Activated T-helper 1 cell treated with anti-CD3 and anti-CD28 coated beads, Interleukin-12 subunit alpha, Interleukin-12 subunit beta, Interleukin-2, Interleukin-4 antibody, amounts not matched to agents 30 ng/mL and 10 ng/mL and 1 ng/mL, durations not matched to agents 14 hours and 24 hours and 36 hours (primary cell): ENCODE measurements at places on chromosomes 16 and 17.

- no peaks in the 10 kb centered on the region for H3K4me1 ChIP-seq
- H3K4me3 ChIP-seq = no peak overlapping the region
- DNase-seq = no peak
- no peaks in the 10 kb centered on the region for H3K27me3 ChIP-seq
Observed at GRCh38 chr17:54521137-54521536, 379.5 kb upstream of the TOM1L1 start.

DNA sequence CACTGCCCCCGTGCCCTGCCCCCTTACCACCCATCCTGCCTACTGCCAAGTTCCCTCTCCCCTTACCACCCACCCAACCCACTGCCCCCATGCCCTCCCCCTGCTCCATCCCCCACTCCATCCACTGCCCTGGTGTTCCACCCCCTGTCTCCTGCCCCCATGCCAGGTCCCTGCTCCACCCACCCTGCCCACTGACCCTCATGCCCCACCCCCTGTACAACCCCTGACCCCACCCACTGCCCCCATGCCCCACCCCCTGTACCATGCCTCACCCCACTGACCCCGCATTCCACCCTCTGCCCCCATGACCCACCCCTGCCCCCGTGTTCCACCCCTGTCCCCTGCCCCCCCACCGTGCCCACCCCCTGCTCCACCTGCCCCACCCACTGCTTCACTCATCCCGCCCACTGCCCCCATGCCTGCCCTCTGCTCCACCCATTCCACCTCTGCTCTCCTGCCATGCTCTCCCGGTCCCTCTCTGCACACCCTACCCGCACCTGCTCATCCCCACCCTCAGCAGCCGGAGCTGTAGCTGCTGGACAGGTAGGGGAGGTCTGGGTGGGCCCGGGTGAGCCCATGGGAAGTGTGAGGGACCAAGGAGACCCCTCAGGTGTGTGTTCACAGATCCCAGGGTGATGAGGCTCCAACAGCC, 7.4 kb upstream of the FN3KRP start:
- DNase-seq = no peak
- H3K4me1 ChIP-seq = no peaks in the 10 kb centered on the region
- no peak overlapping the region for H3K4me3 ChIP-seq
- no peak overlapping the region for H3K27ac ChIP-seq
- H3K27me3 ChIP-seq = no peaks in the 10 kb centered on the region
- no peaks in the 10 kb centered on the region for H3K36me3 ChIP-seq

DNA sequence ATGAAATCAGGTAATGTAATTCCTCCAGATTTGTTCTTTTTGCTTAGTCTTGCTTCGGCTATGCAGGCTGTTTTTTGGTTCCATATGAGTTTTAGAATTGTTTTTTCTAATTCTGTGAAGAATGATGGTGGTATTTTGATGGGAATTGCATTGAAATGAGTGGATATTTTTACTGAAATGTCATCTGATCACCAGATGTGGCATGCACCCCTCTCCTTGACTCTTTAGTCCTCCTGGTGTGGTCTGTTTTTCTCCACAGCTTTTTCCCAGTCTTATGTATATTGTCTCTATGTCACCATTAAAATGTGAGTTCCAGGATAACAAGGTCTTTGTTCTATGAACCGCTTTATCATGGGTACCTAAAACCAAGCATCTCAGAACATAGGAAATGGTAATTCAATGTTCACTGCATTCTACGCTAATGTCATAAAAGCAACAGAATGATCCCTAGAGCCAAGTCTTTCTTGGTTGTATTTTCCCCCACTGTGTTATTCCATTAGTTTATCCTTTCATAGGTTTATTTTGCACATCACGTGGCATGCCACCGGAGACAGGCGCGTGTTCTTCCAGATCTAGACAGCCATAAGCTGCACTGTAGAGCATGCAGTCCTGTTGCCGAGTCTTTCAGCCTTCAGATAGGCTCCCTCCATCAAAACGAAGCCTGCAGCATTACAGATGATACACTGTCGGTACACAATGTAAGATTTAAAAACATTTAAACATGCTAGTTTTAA, 172.5 kb downstream of the RPTOR start:
- no peaks in the 10 kb centered on the region for H3K27me3 ChIP-seq
- H3K36me3 ChIP-seq = peaks cover 26% of the 10 kb centered on the region
- DNase-seq = no peak
- H3K4me1 ChIP-seq = peaks cover 62% of the 10 kb centered on the region
- no peak overlapping the region for H3K27ac ChIP-seq
- H3K4me3 ChIP-seq = no peak overlapping the region

GRCh38 chr17:73943416-73944110, 259.9 kb upstream of the RPL38 start:
- no peak for DNase-seq
- no peak overlapping the region for H3K27ac ChIP-seq
- H3K4me1 ChIP-seq = no peaks in the 10 kb centered on the region
- no peaks in the 10 kb centered on the region for H3K36me3 ChIP-seq
- H3K4me3 ChIP-seq = no peak overlapping the region
- no peaks in the 10 kb centered on the region for H3K27me3 ChIP-seq

DNA sequence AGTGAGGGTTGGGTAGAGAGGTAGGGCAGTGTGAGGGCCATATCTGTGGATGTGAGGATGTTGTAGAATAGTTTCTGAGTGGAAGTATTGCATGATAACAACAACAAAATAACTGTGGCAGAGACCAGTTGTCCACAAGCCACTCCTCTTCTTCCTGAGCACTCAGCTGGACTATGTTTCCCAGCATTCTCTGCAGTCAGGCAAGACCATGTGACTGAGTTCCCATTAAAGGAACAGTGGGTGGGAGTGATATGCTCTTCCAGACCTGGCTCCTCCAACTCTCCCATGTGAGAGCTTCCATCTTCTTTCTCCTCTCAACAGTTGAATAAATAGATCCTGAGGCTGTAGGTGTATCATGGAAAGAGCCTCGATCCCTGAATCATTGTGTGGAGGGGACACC, 272.4 kb downstream of the CBLN1 start:
- no peak for DNase-seq
- no peak overlapping the region for H3K4me3 ChIP-seq
- no peaks in the 10 kb centered on the region for H3K4me1 ChIP-seq

DNA sequence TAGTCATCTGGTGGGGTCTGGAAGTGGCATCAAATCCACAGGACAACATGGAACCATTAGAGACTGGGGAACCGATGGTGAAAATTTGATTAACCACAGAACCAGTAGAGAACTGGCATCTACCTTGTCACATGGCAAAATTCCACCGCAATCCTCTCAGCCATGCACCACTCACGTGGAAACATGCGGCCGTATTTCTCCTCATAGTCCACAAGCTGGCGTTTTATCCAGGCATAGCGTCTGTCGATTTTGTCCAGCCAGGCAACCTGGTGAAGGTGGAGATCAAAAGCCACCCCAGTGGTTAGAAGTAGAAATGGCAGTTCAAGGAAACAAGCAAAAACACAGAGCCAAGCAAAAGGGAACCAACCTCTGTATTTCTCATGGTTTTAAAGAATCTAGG, 87.6 kb downstream of the VPS53 start:
- peaks cover 37% of the 10 kb centered on the region for H3K36me3 ChIP-seq
- H3K4me1 ChIP-seq = peaks cover 17% of the 10 kb centered on the region
- H3K4me3 ChIP-seq = no peak overlapping the region
- H3K27me3 ChIP-seq = no peaks in the 10 kb centered on the region
- H3K27ac ChIP-seq = no peak overlapping the region
- DNase-seq = no peak

- no peak overlapping the region for H3K27ac ChIP-seq
- no peak for DNase-seq
- no peaks in the 10 kb centered on the region for H3K27me3 ChIP-seq
- H3K36me3 ChIP-seq = no peaks in the 10 kb centered on the region
- no peak overlapping the region for H3K4me3 ChIP-seq
Observed at GRCh38 chr17:69639096-69639495, 224.6 kb downstream of the MAP2K6 start.

DNA sequence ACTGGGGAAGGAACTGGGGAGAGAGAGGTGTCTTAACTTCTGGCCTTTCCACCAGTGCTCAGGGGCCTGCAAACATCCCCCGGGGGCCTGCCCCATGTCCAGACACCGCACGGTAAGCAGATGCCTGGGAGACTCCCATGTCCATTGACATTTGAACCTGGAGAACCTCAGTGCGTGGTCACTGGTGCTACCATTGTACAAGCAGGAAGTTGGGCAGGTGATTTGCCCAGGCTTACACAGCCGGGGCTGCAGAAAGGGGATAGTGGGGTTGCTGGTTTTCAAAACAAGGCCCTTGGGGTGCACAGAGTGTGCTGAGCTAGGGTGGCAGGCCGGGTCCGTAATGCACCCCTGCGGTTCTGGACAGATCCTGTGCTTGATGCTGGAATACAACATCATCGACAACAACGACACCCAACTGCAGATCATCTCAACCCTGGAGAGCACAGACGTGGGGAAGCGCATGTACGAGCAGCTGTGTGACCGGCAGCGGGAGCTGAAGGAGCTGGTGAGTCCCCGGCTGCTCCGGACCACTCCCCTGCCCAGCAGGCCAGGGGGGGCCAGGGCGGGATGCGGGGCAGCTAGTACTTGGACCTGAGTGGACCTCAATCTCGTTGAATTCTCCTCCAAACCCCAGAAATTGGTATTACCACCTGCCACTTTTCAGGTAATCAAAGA, 77.7 kb upstream of the PLCG2 start:
- no peak overlapping the region for H3K27ac ChIP-seq
- H3K27me3 ChIP-seq = no peaks in the 10 kb centered on the region
- H3K4me1 ChIP-seq = no peaks in the 10 kb centered on the region
- no peak overlapping the region for H3K4me3 ChIP-seq
- DNase-seq = no peak

- peaks cover 25% of the 10 kb centered on the region for H3K4me1 ChIP-seq
- no peak overlapping the region for H3K4me3 ChIP-seq
- no peak for DNase-seq
- H3K27me3 ChIP-seq = no peaks in the 10 kb centered on the region
- peaks cover 13% of the 10 kb centered on the region for H3K36me3 ChIP-seq
Observed at GRCh38 chr17:57415751-57416207, 159.5 kb downstream of the MSI2 start.

DNA sequence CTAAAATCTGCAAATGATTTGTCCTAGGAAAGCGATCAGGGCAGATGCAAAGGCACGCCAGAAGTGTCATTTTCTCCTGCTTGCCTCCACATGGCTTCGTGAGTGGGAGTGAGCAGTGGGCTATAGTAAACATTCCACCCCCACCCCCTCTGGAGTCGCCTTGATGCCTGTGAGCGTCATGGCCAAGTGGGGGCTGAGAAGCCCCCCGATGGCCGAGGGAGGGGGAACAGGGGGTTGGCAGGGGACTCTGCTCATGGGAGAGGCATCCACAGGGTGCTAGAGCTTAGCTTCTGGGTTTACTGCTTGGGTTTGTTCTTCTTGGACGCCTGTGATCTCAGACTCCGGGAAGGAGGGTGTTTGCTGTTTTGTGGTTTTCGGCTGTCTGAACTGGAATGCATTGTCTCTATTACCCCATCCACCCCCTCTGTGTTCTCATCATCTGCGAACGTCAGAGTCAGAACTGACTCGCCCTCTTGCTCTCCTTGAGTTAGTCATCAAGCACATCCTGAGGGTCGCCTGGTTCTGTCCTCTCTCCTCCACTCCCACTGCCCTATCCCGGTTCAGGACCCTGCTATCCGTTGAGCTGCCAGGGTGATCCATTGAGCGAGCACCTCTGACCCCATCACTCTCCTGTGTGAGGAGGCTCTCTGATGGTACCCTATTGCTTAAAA, 15.4 kb downstream of the TNS4 start:
- H3K4me3 ChIP-seq = peak overlapping the region; percentile 44
- peaks cover 4% of the 10 kb centered on the region for H3K36me3 ChIP-seq
- no peak for DNase-seq
- peak overlapping the region; percentile 81 for H3K27ac ChIP-seq

GRCh38 chr17:50201276-50201854, at the start of gene COL1A1:
Gene COL1A1 (minus strand): TSS chr17:50201631. CDS start chr17:50201513, 118 bp downstream.
- peak within 1 kb of the TSS; percentile 77 for H3K4me3 ChIP-seq
- no peaks in the 10 kb centered on the region for H3K36me3 ChIP-seq

DNA sequence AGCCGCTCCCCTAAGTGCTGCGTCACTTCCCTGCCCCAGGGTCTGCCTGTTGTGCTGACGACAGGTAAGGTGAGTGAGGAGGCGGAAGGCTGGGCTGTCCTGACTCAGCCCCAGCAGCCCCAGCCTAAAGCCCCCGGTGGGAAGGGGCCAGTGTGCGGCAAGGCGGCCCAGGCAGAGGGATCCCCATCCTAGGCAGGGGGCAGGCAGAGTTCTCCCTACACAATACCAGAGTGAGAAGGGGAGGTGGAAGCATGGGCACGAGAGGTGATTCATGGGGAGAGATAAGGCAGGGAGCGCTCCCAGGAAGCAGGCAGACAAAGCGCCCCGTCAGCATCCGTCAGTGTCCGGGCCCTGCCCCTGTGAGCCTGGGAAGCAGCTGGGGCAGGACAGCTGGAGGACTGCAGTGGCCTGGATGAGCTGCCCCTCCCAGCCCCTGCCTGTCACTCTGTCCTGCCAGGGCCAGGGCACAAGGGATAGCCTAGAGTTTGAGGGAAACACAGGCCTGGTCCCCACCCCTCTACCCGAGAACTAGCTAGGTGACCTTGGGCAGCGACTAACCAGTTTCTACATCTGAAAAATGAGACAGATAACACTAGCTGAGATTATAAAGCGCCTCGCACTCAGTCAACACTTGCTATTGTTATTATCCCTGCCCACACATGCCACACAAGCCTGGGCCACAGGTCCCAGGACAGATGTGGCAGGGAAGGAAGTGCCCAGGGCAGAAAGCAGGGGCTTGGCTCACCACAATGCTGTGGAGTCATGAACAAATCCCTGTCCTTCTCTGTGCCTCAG, 3.8 kb downstream of the FAM83G start:
- H3K27ac ChIP-seq = no peak overlapping the region
- no peak overlapping the region for H3K4me3 ChIP-seq
- no peaks in the 10 kb centered on the region for H3K27me3 ChIP-seq
- H3K36me3 ChIP-seq = peaks cover 11% of the 10 kb centered on the region
- peaks cover 18% of the 10 kb centered on the region for H3K4me1 ChIP-seq

- no peaks in the 10 kb centered on the region for H3K27me3 ChIP-seq
- no peaks in the 10 kb centered on the region for H3K36me3 ChIP-seq
- no peak overlapping the region for H3K27ac ChIP-seq
- H3K4me1 ChIP-seq = no peaks in the 10 kb centered on the region
- H3K4me3 ChIP-seq = no peak overlapping the region
Observed at GRCh38 chr16:84207879-84208278, 16.9 kb downstream of the ADAD2 start.

DNA sequence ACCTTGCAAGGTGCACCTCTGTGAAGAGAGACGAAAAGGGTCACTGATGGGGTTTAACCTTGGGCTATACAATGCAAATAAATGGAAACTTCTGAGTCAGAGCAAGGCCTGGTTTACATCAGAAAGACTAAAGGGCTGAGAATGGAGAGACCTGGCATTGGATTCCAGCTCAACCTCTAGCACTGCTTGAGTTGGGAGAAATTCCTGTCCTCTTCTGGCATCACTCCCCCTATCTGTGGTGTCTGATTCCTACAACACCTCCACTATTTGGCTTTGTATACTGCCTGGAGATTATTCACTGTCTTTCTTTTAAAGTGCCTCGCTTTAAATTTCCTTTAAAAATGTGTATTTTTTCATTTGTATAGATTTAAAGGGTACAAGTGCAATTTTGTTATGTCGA, 68.8 kb downstream of the GPR139 start:
- H3K27me3 ChIP-seq = no peaks in the 10 kb centered on the region
- DNase-seq = no peak
- H3K4me1 ChIP-seq = no peaks in the 10 kb centered on the region

GRCh38 chr16:71762186-71762585, 37.7 kb upstream of the PHLPP2 start:
- H3K4me1 ChIP-seq = peaks cover 9% of the 10 kb centered on the region
- no peak for DNase-seq
- no peaks in the 10 kb centered on the region for H3K27me3 ChIP-seq
- H3K27ac ChIP-seq = no peak overlapping the region
- H3K36me3 ChIP-seq = peaks cover 39% of the 10 kb centered on the region
- H3K4me3 ChIP-seq = no peak overlapping the region
